ENCODE measurements at places on chromosomes 13 and 19.

- DNase-seq = no peak
Observed at GRCh38 chr19:19464339-19465098, 50.8 kb downstream of the TSSK6 start.

- DNase-seq = no peak
Observed at GRCh38 chr19:35461060-35461459, 13.0 kb downstream of the FFAR2 start.

- DNase-seq = no peak
Observed at GRCh38 chr13:27375686-27376326, 48.6 kb upstream of the GTF3A start.

DNA sequence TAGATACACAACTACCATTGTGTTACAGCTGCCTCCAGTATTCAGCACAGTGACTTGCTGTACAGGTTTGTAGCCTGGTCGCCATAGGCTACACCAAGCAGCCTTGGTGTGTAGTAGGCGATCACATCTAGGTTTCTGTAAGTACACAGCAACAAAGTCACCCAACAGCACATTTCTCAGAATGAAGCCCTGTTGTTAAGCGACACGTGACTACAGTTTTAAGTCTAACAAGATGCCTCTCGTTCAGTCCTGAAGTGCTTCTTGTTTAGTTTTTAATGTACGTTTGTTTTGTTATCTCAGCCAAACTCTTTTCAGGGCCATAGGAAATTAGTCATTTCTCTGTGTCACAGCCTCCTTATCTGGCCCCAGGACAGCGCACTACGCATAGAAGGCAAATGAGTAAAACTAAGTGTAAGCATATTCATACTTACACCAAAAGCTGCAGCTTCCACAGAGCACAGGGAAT, 50.0 kb upstream of the GPR183 start:
- no peak for DNase-seq

- DNase-seq = no peak
Observed at GRCh38 chr13:114298866-114299265, 15.4 kb upstream of the CHAMP1 start.

DNA sequence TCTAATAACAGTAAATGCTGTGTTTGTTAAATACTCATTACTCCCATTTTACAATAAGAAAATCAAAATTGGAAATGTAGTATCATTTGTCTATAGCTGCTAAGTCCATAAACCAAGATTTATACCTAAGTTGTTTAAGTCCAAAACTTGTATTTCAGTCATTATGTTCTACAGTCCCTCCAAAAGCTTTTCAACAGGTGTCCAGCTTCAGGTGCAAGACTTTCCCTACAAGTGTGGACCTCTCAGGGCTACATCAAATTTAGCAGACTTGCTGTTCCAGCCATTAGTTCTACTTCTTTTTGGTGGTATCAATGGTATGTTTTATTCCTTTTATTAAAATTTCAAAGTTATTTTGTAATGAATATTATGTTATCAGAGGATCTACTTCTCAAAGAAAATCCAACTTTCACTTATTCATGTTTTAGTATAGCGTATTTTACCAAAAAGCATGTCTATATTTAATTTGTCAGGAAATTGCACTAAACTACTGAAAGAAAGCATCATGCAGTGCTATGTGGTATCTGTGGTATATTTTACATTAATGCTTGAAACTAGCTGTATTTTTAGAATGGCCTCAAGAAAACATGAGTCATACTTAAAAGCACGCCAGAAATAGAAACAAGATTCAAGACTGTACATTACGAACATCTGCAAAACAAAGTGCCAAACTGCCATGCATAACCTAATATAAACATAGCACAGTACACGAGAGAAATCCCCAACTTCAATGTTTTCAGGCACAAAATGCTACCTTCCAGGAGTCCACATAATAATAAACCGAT, 44.5 kb downstream of the VWA8 start:
- no peak for DNase-seq

Data from left renal cortex interstitium (tissue), 4 donors.